ENCODE measurements at places on chromosomes 6 and 20.

DNA sequence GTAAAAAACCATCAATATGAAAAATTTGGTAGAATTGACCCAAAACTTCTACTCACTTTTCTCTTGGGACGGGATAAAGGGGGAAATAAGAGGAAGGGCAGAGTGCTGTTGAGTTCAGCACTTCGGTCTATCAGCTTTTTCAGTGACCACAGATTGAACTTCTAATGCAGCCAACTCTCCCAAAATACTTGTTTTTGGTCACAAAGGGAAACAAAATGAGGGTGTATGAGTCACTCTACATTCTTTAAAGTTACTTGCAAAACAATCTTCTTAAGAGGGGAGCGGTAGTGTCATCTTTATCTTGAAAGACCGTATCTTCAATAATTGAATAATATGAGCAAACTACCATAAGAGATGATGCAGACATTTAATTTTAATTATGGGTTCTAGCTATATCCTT lies 661.3 kb downstream of the CD109 start:
- DNase-seq: no peak

DNA sequence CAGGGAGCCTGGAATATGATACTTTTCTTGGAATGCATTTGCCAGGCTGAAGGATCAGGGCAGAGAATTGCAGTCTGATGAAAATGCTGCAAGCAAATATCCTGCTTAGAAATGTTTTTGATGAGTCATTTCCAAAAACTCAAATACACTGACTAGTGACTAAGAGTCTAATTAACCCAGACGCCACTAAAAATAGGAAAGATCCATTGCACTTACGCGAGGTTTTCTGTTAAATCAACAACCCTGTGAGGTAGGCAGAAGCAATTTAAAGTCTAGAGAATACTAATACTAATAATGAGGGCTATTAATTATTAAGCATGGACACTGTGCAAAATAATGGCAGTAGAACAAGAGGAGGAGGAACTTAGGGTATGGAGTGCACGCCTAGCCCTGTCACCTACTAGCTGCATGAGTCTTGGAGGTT lies 130.1 kb upstream of the DOK5 start:
- no peak for DNase-seq

DNA sequence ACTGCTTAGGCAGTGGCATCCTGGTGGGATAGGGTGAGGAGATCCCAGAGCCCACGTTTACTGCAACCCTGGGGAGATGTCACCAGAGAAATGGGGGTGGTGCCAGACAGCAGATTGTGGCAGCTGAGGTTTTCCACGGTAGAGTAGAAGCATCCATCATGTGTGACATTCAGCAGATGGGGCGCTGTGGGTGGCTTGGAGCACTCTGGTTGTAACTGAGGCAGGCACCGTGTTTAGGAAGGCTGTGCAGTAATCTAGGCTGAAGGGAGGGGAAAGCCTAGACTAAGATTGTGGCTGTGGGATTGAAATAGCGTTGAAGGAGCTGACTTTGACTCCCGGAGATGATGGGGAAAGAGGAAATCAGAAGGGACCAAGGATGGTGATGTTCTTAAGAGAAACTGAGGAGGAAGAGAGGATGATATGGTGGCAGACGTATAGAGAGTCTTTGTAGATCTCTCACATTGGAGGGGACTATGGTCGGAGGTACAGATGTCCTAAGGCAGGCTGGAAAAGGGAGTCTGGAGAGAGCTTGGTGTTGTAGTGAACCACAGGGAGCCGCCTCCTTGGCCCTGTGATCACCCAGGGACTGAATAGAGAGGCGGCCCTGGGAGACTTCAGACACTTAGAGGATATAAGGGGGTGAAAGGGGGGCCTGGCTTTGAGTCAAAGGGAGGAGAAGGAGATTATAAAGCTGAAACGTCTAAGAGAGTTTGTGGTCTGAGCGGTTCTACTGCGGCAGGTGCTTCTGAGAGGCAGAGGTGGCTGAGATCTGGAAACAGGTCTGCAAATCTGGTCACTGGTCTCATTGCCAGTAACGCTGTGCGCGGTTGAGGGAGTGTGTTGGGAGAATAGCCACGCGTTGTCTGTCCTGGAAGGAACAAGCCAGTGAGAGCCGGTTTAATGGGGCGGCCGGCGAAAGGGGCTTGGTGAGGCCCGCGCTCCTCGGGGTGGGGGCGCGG lies 792 bp upstream of the MICA start:
- no peak for DNase-seq

DNA sequence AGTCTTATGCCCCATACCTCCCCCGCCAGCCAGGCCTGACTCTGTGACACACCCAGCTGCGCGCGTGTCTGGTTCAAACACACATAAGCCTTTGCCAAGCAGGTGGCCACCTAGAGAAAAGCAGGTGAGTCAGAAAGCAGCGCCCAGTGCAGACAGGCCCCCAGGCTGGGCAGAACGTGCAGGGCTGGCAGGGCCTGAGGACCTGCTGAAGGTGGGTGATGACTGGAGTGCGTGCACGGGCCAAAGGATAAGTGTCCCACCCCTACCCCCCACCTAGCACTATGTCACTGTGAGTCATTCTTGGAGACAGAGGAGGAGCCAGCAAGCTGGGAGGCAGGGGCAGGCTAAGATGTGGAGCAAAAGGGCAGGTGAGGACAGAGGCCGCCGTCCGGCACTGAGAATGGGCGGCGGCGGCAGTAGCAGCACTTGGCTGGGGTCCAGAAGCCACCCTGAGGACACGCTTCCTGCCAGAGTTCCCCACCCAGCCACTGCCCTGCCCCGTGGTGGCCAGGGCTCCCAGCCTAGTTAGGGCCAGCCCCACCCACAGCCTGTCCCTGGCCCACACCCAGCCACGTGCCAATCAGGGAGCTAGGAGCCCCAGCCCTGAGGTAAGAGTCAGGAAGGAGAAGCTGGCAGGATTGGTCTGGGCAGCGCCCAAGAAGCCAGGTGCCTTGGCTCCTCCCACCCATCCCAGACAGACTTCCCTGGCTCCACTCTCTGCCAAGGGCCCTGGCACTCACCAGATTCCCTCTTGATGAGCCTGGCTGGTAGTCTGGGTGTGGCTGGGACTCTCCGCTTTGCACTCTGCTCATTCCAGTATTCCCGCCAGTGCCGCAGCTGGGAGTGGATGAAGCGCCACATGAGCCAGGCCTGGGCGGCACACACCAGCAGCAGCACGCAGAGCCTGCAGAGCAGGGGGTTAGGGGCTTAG lies 72.7 kb downstream of the TRAM2 start:
- peak; percentile 75 for DNase-seq

Measured in CD14-positive monocyte (primary cell).